ENCODE measurements at places on chromosomes 13 and 19.

DNA sequence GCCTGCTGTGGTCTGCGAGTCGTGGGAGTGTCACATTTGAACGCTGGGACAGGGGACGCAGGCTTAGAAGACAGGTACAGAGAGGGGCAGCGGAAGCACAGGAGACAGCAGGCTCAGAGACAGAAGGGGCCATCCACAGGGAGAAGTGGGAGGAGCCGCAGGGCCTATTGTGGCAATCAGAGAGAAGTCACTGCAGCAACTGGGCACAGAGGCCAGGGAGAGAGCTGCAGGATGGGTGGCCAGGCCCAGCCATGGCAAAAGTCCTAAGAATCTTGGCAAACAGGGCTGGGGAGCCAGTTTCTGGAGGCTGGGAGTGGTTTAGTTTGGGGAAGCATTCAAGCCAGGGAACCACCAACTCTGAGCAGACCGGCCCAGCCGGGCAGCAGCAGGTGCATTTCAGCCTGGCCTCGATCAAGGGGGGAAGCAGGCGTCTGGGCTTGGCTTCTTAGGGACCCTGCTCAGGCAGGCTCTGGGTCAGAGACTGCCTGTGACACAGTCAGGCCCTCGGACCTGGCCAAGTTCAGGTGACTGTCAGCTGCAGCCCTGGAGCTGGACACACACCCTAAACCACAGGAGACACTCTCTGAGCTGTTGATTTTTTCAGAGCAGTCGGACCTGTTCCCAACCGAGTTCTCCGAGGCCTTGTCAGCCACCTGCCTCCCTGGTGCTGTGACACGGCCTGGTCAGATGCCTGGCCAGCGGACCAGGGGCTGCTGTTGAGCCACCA is 11.8 kb downstream of the SH3GL1 start:
- DNase-seq: no peak

GRCh38 chr13:78393286-78394142 is 209.8 kb downstream of the POU4F1 start:
- DNase-seq: no peak

DNA sequence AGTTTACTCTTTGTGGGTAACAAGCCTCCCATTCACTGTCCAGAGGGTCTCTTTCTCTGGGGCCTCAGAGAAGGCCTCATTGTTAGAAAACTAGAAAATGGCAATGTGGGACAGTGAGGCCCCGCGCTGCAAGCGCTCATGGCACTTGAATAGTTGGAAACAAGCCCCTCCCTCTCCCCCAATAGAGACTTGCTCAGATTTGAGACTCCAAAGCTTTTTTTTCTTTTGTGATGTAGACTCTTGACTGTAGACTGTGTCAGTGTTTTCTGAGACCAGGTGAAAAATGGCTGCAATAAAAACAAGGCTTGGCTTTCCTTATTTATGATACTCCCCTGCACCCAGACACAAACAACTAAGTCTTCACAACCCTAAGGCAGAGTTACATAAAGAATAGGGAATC is 38.7 kb upstream of the UBL3 start:
- no peak for DNase-seq

DNA sequence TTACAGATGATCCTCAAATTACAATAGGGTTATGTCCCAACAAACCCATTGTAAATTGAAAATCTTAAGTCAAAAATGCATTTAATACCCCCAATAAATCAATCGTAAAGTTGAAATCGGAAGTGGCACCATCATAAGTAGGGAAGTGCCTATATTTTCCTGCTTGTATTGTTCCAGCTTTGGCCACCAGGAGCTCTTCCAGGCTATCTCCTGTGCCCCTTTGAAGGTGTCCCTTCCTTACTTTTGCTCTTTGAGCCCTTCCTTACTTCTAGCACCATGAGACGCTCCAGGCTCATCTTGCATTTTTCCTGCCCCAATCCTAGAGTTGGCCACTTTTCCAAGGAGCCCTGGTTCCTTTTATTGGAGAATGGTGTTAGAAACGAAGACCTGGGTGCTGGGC is 163.0 kb upstream of the TSC22D1 start:
- DNase-seq: no peak

DNA sequence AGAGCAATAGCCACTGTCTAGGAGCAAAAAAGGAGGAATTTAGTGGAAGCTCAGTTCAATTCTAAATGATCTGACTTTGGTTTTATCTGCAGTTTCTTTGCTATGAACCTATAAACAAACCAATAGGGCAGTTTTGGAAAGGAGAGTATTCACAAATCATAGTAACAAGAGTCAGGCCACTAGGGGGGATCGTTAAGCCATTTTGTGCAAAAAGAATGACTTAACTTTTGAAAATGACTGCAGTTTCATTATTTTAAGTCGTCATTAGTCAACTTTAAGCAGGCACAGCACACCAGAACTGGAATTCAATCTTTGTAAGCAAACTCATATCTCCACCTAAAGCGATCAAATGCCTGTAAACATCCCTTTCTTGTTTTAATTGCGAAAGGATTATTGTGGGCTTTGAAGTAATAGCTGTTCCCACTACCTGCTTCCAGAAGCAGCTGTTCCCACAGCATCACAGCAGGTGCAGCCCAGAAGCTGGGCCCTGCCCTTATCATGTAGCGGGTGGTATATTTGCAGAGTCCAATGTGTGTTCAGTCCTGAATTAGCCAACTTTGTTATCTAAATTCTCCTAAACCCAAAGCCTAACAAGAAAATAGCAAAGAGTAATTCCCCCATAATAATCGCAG is 51.5 kb downstream of the SOX21 start:
- peak; percentile 49 for DNase-seq

DNA sequence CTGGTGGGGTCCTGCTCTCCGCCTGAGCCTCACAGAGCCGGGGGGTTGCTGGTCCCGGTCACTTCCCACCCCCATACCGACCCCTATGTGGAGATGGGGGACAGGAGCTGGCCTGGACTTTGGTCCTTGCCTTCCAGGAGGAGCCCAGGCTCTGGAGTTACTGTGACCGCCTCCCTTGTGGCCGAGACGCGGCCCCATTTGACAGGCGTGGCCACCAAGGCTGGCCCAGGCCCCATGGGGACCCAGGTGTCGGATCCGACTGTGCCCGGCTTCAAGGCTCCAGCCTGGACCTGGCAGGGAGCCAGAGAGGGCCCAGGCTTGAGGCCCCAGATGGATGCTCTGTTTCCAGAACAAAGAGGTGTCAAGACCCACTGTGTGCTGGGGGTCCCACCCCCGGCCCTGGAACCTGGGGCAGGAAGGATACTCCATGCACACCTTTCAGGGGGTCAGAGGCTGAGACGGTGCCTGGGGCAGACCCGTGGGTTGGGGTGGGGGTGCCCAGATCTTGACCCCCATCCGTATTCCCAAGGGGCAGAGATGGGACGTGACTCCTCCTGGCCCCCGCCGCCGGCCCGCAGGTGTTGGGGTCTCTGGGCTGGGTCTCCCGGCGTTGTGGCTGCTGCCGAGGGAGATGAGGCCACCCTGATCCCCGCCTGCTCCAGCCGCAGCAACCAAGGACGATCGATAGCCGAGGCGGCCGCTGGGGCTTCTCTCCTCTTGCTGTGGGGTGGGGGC is 47.8 kb upstream of the TCF3 start:
- DNase-seq: no peak

DNA sequence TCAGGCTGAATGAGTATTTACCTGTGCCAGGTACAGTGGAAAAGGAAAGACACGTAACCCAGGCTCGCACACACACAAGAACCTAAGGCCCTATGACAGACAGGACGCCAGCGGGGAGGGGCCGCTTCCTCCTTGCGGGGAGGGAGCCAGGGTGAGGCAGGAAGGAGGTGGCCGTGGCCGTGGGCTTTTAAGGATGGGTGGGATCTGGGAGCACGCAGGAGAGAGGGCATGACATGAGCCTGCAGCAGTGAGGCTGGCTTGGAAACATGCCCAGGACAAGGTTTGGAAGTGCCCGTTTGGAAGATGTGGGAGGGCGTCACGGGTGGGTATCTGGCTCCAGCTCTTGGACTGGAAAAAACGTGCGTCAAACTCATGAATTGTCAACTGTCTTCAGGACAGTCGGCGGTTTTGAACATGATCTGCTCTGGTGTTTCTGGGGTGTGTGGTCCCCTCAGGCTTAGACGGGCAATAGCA is 20.1 kb downstream of the SH3GL1 start:
- no peak for DNase-seq

- DNase-seq: no peak
Measured at GRCh38 chr13:33284916-33285315, 639 bp downstream of the STARD13 start.

DNA sequence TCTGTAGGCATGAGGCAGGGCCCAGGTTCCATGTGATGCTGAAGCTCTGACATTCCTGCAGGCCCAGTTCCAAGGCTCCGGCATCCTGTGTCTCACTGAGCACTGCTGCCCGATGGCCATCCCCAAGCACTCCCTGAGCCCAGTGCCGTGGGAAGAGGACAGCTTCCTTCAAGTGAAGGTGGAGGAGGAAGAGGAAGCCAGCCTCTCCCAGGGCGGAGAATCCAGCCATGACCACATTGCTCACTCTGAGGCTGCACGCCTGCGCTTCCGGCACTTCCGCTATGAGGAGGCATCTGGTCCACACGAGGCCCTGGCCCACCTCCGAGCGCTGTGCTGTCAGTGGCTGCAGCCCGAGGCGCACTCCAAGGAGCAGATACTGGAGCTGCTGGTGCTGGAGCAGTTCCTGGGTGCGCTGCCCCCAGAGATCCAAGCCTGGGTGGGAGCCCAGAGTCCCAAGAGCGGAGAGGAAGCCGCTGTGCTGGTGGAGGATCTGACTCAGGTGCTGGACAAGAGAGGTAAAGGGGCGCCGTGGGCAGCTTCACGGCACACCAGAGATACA is 8.0 kb downstream of the ZSCAN22 start:
- no peak for DNase-seq

DNA sequence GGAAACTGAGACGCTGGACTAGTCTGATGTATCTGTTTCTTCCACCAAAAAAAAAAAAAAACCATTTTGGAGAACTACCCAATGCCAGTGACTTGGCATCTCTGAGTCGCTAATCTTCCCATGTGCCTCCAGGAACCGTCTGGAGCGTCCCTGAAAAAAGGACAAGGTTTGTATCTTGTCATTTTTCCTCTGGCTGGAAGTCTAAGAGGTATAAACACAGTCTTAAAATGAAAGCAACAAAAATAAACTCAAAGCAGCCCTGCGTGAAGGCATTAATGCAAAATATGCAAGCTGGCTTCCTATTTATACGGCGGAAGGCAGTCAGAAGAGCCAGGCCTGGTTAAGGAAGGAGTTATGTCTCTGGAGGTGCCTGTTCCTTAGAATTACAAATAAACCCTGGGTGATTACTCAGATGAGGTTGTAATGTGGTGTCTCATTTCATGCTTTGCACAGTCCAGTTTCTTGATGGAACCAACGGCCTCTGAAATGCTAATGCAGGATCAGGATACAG is 20.3 kb downstream of the ACTN4 start:
- DNase-seq: no peak

GRCh38 chr19:18637673-18638630 is 1.1 kb downstream of the KLHL26 start:
- no peak for DNase-seq

- DNase-seq: no peak
Measured at GRCh38 chr19:1488282-1488601, 1.9 kb downstream of the PCSK4 start.

DNA sequence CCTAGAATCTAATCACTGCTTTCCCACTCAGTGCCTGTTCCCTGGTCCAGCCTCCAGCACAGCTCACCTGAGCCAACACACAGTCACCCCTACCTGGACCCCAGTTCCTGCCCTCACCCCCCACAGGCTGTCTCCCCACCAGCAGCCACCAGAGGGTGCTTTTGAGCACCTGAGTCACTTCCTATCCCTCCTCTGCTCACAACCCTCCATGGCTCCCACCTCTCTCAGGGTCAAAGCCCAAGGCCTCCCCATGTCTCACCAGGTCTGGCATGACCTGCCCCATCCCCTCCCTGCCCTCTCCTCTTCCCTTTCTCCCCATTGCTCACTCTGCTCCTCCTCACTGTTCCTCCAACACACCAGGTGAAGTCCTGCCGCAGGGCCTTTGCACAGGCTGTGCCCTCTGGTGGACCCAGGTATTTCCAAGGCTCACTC is 7.1 kb upstream of the DPP9 start:
- DNase-seq: peak; percentile 18

- no peak for DNase-seq
Measured at GRCh38 chr19:1365319-1366269, 18.1 kb upstream of the NDUFS7 start.

GRCh38 chr13:101916108-101916774 is 463.8 kb downstream of the ITGBL1 start:
- peak; percentile 59 for DNase-seq

- DNase-seq: no peak
Measured at GRCh38 chr19:47411101-47411500, 8.2 kb downstream of the MEIS3 start.

- peak; percentile 71 for DNase-seq
Measured at GRCh38 chr19:17687857-17688784, at the start of gene UNC13A. Gene UNC13A, minus strand, starts transcription at chr19:17688354. Its CDS starts 155 bp downstream, at chr19:17688199.

DNA sequence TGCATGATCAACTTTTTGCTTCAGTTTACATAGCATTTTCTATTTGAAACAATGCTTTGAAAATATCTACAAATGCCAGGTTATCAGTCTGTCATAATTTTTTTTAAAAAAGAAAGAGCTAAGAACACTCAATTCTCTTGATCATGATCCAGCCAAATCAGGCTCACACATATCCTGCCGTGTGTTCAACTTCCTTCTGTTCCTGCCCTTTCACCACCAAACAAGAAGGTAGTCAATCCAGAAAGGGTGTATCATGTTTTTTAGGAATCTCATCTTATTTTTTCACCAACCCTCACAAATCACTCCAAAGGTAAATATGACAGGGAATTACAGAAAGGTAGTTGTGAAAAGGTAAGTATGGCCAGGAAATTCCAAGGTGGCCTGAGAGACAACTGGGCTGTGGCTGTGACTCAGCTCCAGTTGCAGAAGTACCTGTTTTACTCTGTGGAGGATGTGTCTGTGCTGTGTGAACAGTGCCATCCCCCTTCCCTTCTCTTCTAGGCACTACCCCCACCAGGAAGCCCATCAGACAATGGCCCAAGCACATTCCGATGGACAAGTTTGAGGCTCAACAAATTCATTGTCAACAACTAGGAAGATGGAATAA is 138.8 kb upstream of the GJB6 start:
- DNase-seq: no peak

DNA sequence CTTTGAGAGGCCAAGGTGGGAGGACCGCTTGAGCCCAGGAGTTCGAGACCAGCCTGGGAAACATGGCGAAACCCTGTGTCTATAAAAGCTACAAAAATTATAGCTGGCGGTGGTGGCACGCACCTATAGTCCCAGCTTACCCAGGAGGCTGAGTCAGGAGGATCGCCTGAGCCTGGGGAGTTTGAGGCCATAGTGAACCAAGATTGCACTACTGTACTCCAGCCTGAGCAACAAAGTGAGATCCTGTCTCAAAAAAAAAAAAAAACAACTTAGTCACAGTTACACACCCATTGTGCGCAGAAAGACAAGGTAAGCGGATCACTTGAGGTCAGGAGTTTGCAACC is 728 bp upstream of the DENND1C start:
- no peak for DNase-seq

- DNase-seq: no peak
Measured at GRCh38 chr13:41945926-41946325, 15.0 kb downstream of the VWA8 start.

DNA sequence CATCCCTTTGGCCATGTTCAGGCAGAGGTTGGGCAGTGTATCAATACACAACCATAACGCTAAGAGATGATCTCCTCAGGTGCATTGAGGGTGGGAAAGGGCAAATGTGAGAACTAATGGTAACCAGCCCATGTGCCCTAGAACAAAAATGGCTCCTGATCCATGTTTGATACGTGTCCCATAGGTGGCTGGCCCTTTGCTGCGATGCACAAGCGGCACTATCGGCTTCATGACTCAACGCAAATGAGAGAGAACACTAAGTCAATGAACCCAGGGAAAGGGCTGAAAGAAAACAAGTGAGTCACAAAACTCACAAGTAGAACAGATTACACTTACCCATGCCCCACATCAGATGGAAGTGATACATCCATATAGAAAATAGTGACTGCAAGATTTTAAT is 201.7 kb downstream of the ABCC4 start:
- no peak for DNase-seq

All from NCI-H524 (cell line).